Activated T-helper 1 cell treated with Interleukin-2 at 50 U/mL for 16 hours (primary cell): ENCODE measurements at places on chromosomes 3 and 15.

DNA sequence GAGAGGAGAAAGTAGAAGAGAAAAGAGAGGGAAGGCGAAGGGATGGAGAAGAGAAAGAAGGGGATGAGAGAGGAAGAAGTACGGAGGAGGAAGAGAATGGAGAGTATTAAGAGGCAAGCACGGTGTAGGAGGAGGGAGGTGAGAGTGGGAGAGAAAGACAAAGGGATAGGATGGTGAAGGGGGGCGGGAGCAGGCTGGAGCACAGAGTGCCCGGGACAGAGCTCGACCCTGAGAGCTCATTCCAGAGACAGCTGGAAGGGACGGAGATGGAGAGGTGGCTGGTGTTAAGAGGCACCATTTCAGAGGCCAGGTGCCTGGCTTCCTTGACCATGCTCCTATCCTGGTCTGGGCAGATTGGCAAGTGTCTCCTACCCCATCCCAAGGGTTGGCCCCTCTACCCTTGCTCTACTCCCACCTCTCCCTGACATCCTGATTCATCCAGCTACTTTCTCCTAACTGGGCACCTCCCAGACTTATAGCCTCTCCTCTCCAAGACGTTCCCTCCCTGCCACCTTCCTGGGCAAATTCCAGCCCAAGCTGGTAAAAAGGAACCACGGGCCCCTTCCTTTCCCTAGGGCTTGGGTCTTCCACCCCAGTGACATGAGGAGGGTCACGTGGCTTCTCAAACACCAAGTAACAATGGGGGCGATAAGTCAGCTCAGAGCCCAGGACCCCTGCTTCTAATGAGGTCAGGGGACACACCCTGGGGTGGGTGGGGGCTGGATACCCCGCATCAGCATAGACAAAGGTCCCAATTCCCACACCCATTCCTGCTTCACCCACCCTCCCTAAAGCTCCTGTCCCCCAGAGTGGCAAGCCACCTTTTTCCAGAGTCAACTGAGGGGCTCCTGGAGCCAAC is 1.1 kb downstream of the CLCN2 start:
- DNase-seq, result no peak

GRCh38 chr3:121705541-121705940 is 44.0 kb downstream of the GOLGB1 start:
- no peak for DNase-seq

DNA sequence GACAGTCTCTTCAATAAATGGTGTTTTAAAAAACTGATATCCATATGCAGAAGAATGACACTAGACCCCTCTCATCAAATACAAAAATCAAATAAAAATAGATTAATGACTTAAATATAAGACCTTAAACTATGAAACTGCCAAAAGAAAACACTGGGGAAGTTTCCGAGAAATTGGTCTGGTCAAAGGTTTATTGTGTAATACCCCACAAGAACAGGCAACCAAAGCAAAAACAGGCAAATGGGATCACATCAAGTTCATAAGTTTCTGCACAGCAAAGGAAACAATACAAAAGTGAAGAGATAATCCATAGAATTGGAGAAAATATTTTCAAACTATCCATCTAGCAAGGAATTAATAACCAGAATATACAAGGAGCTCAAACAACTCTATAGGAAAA is 126.2 kb downstream of the GOLIM4 start:
- no peak for DNase-seq

DNA sequence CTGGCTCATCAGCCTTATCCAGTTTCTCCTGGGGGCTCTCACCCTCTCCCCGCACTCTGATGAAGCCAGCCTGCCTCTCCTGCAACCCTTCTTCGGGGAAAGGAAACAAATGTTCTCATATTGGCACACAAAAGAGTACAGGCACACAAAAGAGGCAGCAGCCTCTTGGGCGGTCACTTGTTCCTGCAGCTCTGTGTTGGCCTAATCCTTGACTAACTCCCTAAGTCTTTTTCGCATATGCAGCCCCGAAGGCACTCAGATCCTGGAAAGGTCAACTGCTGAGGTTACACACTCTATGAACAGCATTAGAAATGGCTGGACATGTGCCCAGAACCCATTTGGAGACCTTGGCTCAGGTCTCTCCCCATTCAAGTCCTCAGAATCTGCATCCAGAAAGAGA is 7.4 kb upstream of the CAMP start:
- no peak for DNase-seq

- DNase-seq, result no peak
Measured at GRCh38 chr3:72068621-72069020, 283.7 kb upstream of the PROK2 start.

- DNase-seq, result no peak
Measured at GRCh38 chr3:152737021-152737908, 97.7 kb upstream of the P2RY1 start.

DNA sequence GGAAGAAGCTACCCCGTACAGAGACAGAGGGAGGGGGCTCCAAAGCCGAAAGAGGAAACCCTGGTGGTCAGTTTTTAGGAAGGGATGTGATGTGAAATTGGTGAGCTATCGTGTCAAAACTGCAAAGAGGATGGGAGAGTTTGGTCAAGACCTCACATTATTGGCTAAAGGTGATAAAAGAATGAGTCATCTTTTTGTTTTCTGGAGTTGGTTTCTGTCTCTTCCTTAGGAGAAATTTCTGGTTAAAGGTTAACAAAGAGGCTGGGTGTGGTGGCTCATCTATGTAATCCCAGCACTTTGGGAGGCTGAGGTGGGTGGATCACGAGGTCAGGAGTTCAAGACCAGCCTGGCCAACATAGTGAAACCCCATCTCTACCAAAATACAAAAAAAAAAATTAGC is 217.8 kb upstream of the CBLB start:
- no peak for DNase-seq

- no peak for DNase-seq
Measured at GRCh38 chr15:85402195-85402881, 21.9 kb downstream of the AKAP13 start.

GRCh38 chr15:41928637-41929620 is 35.1 kb upstream of the SPTBN5 start:
- DNase-seq, result no peak

DNA sequence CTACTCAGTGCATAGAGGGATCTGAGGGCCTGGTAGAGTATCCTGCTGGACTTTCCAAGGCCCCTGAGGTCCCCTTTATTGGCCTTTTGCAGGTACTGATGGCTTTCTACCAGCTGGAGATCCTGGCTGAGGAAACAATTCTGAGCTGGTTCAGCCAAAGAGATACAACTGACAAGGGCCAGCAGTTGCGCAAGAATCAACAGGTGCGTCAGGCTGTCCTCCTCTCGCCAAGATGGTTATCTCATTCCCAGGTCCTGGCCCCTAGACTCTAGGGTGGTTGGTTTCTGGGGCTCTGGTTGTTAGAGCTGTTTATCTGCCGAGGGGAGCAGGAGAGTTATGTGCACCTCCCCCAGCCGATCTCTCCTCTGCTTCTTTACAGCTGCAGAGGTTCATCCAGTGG is 9.3 kb downstream of the EIF2B5 start:
- DNase-seq, result no peak
